ENCODE measurements at places on chromosomes 16 and 17.
A peak's percentile ranks its signal among the peaks of the same experiment; 100 is the strongest.

GRCh38 chr16:30113711-30114333 is 485 bp upstream of the GDPD3 start:
- DNase-seq = no peak

DNA sequence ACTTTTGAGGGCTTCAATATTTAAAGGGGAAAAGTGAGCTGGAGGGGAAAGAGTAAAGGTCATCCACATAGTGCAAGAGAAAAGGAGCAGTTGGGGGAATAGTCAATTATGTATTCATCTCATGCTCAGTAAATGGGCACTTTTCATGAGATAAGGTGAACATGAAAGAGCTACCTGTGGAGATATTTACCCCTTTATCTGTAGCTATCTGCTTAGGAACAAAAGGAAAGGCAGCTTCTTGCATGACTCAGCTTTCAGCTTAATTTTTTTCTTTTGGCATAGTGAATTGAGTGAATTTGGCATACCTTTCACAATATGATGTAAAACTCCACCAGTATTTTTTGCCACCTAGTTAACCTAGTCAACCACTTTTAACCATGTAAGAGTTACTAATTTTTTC is 26.4 kb downstream of the CPD start:
- no peak for DNase-seq

DNA sequence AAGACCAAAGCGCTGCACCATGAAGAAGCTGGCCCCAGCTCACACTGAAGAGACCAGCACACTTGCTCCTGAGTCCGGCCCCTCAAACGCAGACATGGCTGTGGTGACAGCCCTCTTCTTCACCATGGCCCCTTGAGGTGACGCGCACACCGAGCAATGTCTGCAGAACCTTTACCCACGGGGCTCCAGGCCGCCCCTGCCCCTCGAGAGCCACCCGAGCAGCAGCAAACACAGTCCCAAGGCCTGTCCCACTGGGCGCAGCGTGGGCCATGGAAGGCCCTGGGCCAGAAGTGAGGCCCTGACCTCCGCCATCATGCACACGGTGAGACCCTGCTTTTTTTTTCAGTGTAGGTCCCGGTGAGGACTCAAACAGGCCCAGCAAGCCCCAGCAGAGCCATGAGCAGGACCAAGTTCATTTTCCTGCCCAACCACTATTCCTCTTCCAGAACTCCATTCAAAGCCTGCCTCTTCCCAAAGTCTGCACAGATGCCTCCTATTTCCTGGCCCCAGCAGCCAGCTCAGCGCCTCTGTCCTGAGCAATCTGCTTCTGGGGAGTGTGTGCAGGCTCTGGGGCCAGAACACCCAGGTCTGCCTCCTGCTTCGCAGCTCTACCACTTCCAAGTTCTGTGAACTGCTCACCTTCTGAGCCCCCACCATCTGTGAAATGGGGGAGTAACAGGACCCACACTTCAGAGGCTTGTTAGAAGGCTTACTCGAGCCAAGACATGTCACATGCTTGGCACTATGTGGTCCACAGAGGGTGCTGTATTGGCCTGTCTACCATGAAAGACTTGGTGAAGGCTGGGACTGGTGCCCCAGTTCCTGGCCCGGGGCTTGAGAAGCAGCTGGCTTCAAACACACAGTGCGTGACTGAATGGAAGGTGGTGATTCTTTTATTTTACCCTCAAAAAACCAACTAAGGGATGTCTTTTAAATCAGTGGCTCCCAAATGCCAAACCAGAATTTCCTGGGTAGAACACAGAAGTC is 35.7 kb upstream of the GSG1L start:
- no peak for DNase-seq

- no peak for DNase-seq
Observed at GRCh38 chr16:10362077-10362863, 23.6 kb upstream of the ATF7IP2 start.

- DNase-seq = no peak
Observed at GRCh38 chr17:70989280-70989679, 819.9 kb downstream of the KCNJ2 start.

DNA sequence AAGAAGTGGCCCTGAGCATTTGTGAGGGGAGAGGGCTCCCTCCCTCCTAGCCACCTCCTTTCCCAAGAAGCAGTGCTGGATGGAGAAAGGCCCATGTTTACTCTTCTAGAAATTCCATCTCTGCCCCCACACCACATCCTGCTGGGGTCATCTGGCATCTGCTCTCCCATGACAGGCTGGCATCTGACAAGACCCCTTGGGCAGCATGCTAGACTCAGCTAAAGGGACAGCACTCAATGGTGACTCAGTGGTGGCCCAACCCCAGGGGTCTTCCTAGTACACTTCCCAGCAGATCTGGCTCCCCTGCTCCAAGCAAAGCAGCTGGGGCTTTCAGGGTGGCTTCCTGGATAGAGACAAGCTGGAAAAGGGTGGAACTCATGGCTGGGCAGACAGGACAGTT is 14.4 kb downstream of the SLC38A7 start:
- DNase-seq = no peak

GRCh38 chr17:20032636-20033035 is 23.5 kb downstream of the SPECC1 start:
- no peak for DNase-seq

DNA sequence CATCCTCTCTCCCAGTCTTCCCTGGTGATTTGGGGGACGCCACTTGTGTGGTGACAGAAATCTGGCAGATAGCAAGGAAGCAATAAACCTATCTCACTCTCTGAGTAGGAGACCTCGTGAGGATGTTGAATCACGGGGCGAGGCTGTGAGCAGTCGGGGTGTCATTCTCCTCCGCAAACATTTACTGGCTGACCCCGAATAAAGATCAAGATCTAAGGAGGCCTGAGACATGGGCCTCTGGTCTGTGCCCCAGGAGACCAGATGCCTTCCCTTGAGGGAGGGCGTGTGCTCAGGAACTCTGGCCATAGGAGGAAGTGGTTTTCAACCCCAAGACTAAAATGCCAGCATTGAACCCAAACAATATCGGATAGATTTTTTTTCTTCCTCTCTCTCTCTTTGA is 53.1 kb downstream of the FOXL1 start:
- no peak for DNase-seq

DNA sequence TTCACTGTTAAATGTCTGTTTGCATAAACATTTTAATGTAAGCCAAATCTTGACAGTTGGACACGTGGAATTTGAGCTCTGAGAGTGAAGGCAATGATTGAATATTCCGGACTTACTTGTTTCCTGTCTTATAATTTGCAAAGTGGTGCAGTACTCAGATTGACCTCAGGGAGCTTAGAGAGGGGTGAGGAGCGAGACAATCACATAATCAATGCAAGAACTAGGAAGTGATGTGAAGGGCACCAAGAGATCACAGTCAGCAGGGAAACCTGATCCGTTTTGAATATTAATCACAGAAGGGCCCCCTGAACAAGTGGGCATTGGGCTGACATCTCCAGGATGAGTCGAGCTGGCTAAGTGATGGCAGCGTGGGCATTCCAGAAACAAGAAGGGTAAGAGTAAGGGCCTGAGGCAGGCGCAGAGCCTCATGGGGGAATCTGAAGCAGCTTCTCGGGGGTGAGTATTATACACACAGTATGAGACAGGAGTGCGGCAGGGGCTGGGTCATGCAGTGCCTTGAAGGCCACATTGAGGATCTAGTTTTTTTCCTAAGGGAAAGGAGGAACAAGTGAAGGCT is 26.1 kb downstream of the TEX2 start:
- no peak for DNase-seq

DNA sequence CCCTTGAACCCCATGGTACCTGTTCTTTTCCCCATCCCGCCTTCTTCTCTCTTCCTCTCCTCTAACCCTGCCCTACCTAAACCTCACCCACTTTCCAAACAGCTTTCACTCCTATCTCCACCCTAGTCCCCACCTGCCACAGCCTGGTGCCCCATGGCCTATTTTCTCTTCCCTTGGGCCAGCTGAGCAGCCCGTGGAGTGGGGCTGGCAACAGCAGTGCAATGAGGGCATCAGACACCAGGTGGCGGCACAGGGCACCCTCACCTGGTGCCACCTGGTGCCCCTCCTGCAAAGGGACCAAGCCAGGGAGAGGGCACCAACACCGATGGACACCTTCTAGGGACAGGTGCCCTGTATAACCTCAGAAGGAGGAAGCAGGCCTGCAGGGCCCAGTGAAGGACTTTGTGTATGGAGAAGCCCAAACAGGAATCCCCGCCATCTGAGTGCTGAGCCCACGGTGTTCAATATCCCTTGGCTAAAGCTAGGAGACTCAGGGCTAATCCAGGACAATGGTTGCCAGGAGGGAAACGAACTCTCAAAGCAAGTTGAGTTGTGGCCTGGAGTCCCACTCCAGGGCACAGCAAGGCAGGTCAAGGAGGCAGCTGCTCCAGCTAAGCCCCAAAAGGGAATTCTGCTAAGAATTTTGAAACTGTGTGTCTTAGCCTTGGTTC is 4.0 kb upstream of the ABCC3 start:
- DNase-seq = no peak

DNA sequence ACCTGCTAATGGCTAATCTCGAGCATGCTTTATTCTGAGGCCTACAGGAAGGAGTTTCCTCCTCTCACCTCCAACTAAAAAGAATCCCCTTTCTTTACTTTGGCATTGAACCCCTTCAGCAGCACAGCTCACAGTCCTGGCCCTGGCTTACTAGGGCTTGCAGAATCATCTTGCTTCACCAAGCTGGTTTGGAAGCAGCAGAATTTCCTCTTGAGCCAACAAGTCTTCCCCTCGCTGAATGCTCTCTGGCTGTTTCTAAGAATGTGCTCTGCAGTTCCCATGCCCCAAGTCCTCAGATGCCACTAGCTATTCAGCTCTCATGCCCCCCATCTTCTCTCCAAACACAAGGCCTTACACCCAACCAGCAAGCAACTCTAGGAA is 271.2 kb downstream of the NTN1 start:
- no peak for DNase-seq

GRCh38 chr17:83098241-83099085 is 19.1 kb downstream of the METRNL start:
- DNase-seq = no peak

DNA sequence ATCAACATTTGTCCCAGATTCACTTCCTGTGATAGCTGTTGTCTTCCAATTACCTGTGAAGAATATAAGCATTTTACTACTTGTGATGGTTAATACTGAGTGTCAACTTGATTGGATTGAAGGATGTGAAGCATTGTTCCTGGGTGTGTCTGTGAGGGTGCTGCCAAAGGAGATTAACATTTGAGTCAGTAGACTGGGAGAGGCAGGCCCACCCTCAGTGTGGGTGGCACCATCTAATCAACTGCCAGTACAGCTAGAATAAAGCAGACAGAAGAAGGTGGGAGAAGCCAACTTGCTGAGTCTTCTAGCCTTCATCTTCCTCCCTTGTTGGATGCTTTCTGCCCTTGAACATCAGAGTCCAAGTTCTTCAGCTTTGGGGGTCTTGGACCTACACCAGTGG is 660.4 kb upstream of the GOT2 start:
- DNase-seq = no peak

DNA sequence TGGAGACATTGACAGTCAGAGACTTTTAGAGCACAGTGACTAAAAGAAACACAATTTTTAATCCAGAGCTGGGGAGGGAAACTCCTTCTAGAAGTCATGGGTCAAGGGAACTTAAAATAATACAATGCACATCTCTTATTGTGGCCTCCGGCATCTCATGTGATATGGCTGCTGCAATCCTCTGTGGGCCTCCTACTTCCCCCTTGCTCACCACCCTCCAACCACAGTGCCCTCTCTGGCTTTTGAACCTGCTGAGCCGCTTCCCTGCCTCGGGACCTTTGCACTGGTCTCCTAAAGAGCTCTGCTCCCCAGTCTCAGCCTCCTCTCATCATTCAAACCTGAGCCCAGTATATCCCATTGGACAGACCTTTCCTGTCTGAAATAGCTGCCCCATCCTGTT is 47.6 kb downstream of the HS3ST2 start:
- DNase-seq = no peak

DNA sequence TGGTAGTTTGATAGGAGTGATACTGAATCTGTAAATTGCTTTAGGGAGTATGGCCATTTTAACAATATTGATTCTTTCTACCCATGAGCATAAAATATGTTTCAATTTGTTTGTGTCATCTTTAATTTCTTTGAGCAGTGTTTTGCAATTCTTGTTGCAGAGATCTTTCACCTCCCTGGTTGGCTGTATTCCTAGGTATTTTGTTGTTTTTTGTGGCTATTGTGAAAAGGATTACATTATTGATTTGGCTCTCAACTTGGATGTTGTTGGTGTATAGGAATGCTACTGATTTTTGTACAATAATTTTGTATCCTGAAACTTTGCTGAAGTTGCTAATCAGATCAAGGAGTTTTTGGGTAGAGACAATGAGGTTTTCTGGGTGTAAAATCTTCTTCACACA is 3.2 kb downstream of the KRTAP9-9 start:
- no peak for DNase-seq

DNA sequence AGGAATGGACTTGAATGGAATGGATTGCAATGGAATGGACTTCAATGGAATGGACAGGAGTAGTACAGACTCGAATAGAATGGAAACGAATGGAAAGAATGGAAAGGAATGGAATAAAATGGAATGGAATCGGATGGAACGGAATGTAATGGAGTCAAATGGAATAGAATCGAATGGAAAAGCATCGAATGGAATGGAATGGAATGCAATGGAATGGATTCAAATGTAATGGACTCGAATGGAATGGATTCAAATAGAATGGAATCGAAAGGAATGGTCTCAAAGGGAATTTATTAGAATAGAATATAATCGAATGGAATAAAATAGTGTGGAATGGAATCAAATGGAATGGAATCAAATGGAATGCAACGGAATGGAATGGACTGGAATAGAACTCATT is 484.9 kb upstream of the WSB1 start:
- DNase-seq = no peak

DNA sequence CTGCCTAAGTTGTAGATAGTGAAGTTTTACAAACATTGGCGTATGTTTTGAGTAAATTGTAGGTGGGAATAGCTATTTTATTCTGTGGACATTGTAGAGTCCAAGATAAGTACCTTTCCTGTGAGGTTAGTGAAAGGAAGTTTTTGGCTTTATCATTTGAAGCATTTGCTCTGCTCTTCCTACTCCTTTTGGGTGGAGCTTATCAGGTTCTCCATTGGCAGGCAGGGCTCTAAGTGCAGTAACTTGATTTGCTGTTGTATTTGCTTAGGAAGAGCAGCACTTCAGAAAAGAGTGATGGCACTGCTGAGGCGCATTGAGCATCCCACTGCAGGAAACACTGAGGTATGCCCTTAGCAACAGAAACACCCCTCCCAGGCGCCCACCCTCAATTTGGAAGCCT is 70.1 kb downstream of the OMG start:
- DNase-seq = no peak

GRCh38 chr17:14859542-14859941 is 405.6 kb downstream of the PMP22 start:
- peak; percentile 76 for DNase-seq

- DNase-seq = no peak
Observed at GRCh38 chr17:47066095-47066494, 87.0 kb upstream of the RPRML start.

Data from fibroblast of upper back skin (primary cell).